ENCODE measurements at places on chromosomes 7 and 10.

DNA sequence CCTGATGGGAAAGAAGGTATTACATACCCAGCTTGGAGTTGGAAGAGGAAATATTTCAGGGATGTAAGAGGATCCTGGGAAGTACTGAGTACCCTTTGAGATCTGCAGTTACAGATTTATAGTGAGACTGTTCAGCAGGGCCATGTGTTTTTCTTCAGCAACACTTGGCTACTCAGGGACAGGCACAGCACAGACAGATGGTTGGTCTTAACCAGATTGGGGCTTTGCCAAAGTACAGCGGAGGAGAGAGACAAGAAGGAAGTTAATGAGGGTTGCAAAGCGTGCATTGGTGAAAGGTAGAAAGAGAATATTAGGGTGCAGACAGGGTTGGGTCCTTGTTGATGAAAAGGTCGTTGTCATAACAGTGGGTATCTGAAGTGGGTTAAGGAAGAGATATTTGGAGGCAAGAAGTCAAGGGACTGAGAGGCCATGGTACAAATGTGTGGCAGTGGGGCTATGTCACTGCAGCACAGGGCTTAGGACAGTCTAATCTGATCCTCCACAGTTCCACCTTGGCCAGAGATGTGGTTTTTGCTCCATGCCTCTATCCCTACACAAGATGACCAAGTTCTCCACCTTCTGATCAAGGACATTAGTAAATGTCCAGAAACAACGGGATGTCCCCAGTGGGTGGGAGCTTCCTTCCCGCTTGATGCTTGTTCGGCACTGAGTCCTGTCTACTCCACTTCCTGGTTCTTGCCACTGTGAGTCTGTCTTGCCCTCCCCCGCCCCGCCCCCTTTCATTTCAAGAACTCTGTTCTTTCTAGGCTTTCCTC, 18.9 kb upstream of the DNAJC1 start:
- peak; percentile 33 for DNase-seq

DNA sequence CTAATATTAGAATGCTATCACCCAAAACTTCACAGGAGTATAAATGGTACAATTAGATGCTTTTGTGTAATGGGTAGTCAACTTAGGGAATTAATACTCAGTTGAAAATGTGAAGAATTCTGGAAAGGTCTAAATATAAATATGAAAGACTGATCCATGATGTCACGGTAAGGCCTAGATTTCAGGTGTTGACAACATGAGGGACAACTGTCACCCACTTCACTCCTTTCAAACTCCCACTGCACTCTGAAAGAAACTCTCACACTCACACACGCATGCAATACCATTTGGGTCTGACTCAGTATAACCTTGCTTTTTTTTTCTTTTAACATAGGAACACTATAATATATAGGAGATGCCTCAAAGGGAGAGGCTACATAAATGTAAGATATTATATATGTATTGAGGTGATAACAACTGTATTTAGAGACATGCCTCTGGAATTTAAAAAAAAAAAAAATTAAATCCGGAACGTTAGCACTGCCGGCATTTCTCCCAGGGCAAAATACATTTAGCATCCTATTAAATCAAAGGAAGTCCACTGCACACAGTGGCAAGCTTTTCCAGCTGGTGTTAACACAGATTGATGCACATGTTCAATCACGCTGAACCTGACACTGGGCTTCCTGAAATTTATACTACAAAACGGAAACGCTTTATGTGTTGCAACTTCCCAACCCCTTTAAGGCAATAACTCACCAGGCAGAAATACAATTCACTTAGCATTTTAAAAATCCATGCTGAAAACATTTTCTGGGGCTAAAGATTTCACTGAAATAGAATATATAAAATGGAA, 74.9 kb downstream of the RSU1 start:
- DNase-seq = no peak

GRCh38 chr10:78579995-78580394, 488.8 kb upstream of the ZMIZ1 start:
- DNase-seq = no peak

DNA sequence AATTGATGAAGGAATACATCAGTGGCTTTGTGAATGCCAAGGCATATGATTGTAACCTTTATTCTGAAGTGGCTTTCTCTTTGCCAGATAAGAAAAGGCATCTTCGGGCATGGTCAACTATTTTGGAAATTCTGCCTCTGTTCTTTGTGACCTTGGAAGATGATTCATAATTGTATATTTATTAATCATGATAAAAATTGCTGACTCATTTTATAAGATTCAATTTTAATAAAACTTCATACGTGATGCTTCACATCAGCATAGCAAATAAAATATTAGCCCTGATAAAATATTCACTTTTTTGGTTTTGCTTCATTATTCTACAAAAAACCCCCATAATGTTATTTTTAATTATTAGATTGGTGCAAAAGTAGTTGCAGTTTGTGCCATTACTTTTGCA, 200.5 kb downstream of the MACC1 start:
- DNase-seq = no peak

DNA sequence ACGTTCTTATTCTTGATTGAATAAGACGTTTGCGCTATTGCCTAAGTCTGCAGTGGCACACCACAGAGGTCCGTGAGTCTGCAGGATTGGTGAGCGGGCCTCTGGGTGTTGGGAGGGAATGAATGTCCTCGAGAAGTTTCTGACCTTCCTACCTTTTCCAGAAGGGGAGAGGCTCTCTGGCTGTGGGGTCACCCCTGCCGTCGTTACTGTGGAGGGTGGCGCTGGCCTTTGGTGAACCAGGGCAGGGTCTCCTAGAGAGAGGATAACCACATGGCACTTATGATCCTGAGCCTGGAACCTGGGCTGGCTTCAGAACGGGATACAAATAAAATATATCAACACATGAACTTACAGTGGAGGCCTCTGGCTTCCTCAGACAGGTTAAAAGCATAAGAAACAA, 13.8 kb downstream of the IL15RA start:
- DNase-seq = no peak

Data from stimulated activated CD4-positive, alpha-beta T cell treated with anti-CD3 and anti-CD28 coated beads, Interleukin-12 subunit alpha, Interleukin-12 subunit beta, amount 100 ng/mL, for 24 hours (primary cell).